ENCODE measurements at places on chromosomes 12 and 14.
A peak's percentile ranks its signal among the peaks of the same experiment; 100 is the strongest.

DNA sequence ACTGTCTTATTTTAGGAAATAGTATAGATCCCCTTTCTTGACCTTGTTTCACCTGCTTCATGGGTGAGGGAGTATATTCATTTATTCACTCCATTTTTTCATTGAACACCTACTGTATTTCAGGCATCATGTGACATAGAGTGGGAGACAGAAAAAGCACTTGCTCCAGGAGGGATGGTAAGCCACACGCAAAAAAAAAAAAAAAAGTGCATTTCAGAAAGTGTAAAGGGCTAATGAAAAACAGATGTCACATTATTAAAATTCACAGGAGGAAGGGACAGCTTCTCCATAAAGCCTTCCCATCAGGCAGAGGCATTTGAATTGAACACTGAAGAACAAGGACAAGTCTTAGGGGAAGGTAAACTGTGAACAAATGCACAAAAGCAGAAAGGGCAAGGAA lies 7.5 kb downstream of the SLC8A3 start:
- DNase-seq = no peak

- DNase-seq = no peak
These were observed 53.4 kb downstream of the IFNG start for GRCh38 chr12:68106160-68106559.

DNA sequence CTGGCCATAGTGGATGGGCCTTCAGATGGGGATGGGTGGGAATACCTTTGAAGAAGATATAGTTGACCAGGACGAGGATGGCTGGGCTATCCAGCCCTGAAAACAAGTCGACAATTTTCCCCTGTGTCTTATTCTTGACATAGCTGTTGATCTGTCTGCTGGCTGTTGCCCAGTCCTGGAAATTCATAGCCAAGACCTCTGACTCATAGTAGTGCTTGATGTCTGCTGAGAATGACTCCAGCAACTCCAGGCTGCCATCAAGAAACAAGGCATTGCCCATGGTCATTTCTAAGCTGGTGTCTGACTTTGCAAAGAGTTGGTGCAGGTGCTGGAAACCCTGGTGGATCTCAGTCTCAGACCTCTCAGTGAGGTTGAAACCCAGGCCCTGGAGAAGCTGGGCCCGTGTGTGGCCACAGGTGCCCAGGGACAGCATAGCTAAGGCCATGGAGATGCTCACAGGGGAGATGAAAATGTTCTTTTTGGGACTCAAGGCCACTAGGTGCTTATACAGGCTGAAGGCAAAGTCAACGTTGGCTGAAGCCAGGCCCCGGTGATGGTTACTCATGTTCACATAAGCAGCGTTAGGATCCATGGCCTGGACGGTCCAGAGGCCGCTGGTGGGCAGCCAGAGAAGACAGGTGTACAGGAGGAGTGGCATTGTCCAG lies 9.0 kb downstream of the SERPINA6 start:
- DNase-seq = no peak

DNA sequence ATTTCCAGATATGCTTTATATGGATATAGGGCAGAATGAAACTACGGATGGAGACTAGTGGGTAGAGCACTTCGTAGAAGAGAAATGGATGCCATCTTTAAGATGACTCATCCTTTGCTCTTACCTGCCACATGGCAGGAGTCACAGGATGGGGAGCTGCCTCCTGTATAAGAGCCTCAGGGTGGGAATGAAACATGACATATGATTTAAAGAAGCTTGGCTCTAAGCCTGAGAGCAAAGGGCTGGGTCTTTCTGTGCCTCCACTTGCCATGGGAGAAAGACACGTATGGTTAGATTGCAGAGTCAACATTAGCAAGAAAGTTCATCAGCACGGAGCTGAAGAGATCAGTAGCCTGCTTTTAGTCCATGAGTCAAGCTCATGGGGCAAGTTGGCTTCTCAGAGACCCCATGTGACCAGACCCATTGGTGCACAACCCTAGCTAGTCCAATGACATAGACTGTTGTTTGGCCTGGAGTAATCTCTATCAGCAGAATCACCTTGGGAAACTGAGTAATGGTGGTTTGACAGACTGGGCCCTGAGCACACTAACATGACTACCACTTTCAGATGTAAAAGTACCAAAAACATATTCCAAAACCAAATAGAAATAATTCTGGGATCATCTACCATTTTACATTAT lies 38.1 kb upstream of the IL22 start:
- no peak for DNase-seq

DNA sequence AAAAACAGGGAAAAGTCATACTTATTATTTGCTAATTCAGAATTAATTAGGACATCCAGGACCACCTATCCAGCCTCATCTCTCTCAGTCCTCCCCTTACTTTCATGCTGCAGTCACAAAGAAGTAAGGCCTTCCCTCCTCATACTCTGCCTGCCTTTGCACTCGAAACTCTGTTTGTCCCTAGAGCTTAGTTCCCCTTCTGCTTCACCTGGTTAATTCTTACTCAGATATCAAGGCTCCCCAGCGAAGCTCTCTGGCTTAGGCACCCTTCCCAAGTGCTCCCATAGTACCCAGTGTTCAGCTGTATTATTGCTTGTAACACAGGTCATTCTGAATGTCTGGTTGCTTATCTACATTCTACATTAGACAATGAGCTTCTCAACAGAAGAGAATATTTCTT lies 81.3 kb downstream of the ERGIC2 start:
- DNase-seq = no peak

DNA sequence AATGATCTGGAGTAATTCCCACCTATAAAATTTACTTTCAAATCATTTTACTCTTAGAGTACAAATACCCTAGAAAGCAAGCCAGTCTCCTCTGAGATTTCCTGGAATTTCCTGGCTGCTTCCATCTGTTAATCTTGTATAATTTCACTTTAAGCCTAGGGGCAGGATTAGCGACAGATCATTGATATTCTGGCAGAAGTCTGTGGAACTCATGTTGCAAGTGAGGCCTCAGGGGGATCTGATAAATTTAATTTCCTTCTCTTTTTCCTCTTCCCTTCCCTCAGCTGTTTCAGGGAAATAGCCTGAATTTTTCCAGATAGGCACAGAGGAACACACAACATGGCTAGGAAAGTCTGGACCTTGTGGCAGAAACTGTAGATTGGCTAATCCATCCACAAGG lies 5.9 kb upstream of the KRT6A start:
- no peak for DNase-seq

GRCh38 chr12:21301-22189 lies 45.0 kb upstream of the IQSEC3 start:
- DNase-seq = no peak

DNA sequence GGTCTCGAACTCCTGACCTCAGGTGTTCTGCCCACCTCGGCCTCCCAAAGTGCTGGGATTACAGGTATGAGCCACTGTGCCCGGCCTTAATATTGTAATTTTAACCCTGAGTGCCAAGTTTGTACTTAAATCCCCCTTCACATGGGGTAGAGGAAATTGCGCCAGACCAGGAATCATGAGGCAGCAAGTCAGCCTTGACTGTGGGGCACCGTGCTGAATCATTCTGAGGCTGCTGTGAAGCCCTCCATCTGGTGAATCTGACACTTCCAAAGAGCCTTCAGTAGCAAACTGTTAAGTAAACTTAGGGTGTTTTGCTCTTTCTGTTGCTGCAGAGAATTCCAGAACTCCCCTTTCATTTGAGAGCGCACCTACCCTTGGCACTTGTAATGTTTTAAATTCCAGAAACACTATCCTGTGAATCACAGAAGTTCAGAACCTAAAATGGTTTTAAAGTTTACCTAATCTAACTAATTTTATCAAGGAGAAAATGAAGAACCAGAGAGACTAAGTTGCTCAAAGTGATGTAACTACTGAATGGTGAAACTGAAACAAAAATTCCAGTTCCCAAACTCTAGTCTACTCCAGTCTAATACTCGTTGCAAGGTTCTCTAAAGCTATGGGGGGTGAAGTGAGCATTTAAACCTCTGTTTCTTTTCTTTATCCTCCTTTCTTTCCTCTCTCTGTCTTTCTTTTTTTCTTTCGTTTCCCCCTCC lies 7.5 kb downstream of the HEBP1 start:
- no peak for DNase-seq

- peak; percentile 13 for DNase-seq
These were observed 4.6 kb upstream of the POU6F1 start for GRCh38 chr12:51222461-51222860.

GRCh38 chr12:53058674-53059433 lies 9.0 kb downstream of the TNS2 start:
- DNase-seq = no peak

DNA sequence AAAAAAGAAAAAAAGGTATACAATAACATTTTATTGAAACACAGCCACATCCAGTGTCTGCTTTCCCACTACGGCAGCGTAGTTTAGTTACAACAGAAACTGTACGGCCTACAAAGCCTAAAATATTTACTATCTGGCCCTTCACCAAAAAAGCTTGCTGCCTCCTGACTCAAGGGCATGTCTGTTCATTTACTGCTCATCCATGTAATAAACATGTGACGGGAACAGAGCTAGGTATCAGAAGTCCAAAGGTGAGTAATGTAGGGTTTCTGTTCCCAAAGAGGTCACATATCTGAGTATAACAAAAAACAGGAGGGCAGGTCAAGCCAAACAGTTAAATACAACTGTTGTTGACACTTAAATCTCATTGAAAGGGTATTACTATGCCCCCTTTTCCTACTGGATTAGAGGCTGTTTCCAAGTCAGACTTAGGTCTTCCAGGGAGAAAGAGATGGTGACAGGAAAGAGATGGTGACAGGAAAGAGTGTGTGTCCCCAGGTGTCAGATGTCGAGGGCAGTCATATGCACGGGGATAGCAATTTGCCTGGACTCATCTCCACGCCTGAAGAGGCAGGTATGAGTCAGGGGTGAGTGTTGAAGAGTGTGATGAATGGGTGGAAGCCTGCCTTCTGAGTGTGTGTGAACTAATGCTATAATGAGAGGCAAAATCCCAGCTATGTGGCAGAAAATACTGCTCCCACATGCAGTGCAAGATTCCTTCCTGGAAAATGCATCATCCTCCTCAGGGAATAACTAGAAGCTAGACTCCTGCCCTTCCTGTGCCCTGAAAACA lies 77.7 kb downstream of the MAP3K9 start:
- DNase-seq = no peak

- DNase-seq = no peak
These were observed 71.9 kb upstream of the POC1B start for GRCh38 chr12:89597770-89598169.

- DNase-seq = no peak
These were observed 6.0 kb downstream of the ALKBH2 start for GRCh38 chr12:109087250-109087649.

- DNase-seq = no peak
These were observed 6.4 kb downstream of the SSH1 start for GRCh38 chr12:108850854-108851573.

GRCh38 chr12:124593176-124593575 lies 25.8 kb upstream of the NCOR2 start:
- DNase-seq = no peak

DNA sequence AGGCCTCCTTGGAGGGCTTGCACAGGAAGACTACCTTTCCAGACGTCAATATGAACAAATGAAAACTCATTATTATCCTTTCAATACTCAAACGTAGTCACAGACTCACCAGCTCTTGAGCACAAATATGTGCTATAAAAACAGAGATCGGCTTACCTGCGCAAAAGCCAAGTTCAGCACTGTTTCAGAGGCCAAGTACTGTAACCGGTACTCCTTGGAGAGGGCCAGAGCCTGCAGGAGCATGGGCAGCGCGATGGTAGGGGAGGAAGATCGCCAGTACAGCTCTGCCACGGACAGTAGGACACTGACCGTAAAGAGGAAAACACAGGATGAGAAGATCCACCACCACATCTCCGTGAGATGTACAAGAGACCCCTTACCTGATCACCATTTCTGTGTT lies 21.6 kb upstream of the CAMKK2 start:
- DNase-seq = no peak

DNA sequence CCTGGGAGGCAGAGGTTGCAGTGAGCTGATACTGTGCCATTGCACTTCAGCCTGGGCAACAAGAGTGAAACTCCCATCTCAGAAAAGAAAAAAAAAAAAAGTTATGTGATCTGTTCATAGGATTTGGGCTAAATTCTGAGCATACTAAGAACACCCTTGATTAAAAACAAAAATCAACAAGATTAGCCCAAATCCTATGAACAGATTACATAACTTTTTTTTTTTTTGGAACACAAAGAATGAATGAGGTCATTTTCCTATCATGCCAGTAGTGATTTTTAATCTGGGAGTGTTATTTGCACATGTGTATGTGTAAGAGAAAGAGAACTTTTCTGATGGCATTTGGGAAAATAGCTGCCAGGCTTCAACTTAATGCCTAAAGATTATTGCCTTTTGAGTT lies 208.7 kb downstream of the ERC1 start:
- DNase-seq = no peak

GRCh38 chr14:49954171-49954631 lies 61.3 kb downstream of the ARF6 start:
- DNase-seq = no peak

GRCh38 chr12:18430425-18431048 lies 169.2 kb downstream of the PIK3C2G start:
- no peak for DNase-seq

- DNase-seq = no peak
These were observed 231.2 kb downstream of the VRK1 start for GRCh38 chr14:97028382-97028781.

DNA sequence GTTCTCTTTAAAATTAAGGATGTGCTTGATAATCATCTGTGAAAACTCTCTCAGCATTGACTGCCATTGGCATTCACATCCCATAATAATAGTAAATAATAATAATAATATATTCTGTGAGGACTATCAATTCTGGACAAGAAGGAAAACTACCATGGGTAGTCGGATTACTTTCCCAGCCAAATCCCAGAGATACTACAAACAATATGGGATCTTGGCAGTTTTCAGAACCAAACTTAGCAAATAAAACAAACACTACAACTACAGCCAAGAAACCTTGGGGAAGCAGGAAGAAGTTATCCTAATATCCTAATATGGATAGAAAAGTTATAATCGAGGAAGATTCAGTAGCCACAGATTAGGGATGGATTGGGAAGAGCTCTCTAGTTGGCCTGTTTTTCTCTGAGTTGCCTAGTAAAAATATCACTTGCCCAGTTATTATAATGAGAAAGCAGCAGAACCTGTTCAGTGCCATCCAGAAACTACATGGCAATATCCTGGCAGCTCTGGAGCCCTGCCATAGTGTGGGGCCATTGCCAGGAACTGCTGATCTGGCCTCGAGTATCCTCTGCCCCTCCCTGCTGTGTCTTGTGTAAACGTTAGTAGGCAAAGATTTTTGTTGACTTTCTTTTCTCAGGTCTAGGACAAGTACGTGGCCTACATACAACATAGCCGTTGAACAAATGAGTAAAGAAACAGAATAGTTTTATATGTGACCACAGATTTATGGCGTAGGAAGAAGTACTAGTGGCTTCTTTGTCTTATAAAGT lies 193.5 kb downstream of the SLC2A13 start:
- DNase-seq = no peak
